HL-60 (cell line): ENCODE measurements at places on chromosomes 3 and 15.

GRCh38 chr3:99562990-99563607 lies 75.3 kb upstream of the COL8A1 start:
- DNase-seq = no peak

DNA sequence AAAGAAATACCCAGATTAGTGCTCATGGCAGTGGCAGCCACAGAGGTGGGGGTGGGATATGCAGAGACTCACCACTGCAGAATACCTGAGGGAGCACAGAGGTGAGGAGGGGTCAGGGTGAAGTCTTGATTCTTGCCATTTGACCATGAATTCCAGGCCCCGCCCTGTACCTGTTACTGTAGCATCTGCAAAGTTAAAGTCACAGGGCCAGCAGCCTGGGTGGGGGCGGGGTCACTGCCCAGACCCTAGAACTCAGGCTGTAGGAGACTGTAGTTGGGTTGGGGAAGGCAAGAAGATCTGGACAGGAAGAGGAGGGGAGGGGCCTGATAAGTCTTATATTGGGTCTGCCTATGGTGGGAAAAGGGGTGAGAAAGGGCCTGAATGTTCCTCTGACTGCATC lies 14.5 kb downstream of the CCDC71 start:
- DNase-seq = no peak

- no peak for DNase-seq
Observed at GRCh38 chr3:8256441-8257071, 245.1 kb upstream of the LMCD1 start.

- no peak for DNase-seq
Observed at GRCh38 chr3:195209847-195210265, 61.1 kb downstream of the XXYLT1 start.

DNA sequence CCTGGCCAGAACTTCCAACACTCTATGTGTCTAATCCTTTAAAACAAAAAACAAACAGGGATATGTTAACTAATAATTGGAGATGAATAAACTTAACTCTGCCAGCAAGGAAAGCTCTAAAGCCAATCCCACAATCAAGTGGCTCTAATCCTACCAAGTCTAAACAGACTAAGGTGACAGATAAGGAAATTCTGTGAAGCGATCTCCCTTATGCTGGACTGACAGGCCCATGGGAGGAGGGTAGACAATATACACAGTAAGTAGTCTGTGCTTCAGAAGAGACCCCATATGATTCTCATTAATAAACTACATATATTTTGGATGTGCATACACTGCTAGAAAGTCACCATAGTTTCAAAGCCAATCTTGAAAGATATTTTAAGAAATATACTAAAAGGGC lies 10.1 kb downstream of the VPS13C start:
- no peak for DNase-seq

DNA sequence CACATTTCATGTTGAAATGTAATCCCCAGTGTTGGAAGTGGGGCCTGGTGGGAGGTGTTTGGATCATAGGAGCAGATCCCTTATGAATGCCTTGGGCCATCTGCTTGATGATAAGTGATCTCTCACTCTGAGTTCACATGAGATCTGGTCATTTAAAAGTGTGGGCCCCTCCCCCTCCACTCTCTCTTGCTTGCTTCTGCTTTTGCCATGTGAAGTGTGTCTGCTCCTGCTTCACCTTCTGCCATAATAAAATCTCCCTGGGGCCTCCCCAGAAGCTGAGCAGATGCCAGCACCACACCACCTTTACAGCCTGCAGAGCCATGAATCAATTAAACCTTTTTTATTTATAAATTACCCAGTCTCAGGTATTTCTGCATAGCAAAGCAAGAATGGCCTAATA lies 14.2 kb upstream of the CD200R1L start:
- no peak for DNase-seq

GRCh38 chr3:158488670-158489069 lies 82.3 kb upstream of the MLF1 start:
- DNase-seq = no peak

GRCh38 chr3:172321035-172321434 lies 127.2 kb downstream of the GHSR start:
- DNase-seq = no peak

GRCh38 chr3:150038830-150039229 lies 68.1 kb upstream of the PFN2 start:
- no peak for DNase-seq

GRCh38 chr3:117035745-117036144 lies 326.2 kb downstream of the TUSC7 start:
- DNase-seq = no peak

DNA sequence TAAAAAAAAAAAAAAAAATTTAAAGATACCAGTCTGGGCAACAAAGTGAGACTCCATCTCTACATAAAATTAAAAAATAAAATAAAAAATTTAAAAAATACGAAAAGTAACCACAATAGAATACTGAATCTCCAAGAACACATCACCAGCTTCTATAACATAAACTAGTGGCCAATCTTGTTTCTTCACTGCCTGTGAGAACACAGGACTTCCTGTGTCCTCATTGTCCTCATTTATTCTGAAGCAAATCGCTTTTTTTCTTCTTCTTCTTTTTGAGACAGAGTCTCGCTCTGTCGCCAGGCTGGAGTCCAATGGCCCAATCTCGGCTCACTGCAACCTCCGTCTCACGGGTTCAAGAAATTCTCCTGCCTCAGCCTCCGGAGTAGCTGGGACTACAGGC lies 28.6 kb upstream of the RAB7A start:
- peak; percentile 41 for DNase-seq

- DNase-seq = peak; percentile 90
Observed at GRCh38 chr3:186515125-186515524, 29.1 kb downstream of the CRYGS start.

- peak; percentile 52 for DNase-seq
Observed at GRCh38 chr3:49411535-49411967, 225 bp downstream of the RHOA start.

- no peak for DNase-seq
Observed at GRCh38 chr3:62873761-62874710, 1.2 kb downstream of the CADPS start.

DNA sequence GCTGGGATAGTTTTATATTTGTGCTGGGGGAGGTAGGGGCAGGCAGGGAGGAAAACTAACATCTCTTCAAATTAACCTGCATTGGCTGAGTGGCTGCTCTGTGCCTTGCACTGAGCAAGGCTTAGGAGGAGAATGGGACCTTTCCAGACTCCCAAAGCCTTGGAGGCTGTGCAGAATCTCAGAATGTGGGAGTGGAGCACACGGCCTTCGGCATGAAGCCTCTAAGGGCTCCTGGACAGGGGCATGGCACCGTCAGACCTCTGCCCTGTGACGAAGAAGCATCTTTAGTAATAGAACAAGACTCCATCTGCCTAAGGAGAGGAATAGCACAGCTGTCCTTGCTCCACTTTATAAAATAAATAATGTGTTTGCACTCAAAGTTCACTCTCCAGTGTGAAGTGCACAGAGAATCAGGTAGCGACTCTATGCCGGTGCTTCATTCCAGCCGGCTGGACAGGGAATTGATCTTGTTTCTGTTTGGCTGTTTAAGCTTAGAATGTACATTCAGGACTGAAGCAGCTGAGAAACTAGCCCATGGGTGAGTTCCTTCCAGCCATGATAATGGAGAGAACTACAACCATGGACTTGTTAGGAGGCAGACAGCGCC lies 228.5 kb upstream of the ADAMTS9 start:
- no peak for DNase-seq

DNA sequence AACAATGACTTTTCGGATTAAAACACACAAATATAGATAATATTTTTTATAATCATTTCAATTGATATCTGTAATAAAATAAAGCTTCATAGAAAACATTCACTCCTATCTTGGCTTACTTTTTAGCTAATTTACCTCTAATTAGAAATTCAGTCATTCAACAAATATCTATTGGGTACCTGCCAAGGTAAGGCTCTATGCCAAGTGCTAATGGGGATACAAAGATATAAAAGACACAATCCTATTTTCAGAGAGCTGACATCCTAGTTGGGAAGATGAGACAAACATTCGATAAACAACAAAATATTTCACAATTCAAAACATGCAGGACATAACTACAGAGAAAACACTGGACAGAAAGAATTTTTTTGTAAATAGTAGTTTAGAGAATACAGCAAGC lies 63.3 kb downstream of the ULK4 start:
- no peak for DNase-seq

DNA sequence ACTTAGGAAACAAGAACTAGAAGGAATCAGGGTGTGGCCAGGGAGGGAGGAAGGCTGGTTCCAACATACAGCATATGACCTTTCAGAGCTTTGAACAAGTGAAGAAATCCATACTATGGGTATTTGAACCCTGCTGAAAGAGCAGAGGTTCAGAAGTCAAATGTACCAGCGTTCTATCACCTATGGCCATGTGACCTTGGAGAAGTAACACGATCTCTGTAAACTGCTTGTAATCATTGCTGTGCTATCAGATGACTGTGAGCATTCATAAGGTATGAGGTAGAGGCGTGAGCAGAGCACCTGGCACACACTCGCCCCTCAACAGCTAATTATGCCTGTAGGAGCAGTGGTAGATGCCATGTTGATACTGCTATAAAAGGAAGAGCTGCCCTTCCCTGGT lies 55.2 kb downstream of the KLHL6 start:
- DNase-seq = no peak

- DNase-seq = no peak
Observed at GRCh38 chr3:47456984-47457383, 18.8 kb downstream of the SCAP start.

DNA sequence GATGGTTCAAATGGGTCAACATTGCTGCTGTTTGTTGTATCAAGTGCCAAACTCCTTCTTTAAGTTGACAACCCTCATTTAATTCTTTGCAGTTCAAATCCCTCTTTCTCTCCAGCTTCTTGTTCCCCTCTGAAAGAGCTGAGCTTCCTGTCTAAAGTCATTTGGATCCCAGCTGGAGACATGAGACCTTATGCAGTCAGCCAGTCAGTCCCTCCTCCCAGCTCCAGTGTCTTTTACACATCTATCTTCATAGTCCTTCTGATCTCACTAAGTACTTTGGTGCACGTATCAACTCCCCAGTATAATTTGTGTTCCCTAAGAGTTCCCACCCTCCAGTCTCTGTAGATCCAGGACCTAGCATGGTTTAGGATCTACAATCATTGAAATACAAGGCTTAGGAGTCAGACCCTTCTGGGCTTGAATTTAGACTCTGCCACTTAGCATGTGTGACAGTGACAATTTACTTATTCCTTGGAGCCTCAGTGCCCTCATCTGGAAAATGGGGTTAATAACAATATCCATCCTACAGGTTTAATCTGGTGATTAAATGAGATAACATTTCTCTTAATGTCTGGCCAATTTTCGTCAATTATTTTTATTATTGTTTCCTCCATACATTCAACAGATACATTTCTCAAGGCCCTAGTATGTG lies 102.8 kb upstream of the SEMA6D start:
- DNase-seq = no peak

DNA sequence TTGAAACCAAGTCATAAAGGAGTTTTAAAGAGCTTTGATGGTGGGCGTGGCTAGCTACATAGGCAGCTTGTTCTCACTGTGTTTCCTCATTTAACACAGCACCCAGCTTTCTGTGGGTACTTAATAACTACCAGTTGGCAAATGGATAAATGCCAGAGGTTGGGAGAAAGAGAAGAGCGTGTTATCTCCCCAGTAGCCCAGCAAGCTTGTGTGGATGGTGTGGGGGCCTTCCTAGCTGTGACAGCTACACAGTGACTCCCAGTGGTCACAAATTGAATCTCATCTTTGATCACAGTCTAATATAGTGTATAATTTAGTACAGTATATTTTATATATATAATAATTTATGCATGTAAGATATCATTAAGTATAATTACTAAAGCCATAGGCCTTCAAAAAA lies 984.1 kb downstream of the EPHA3 start:
- peak; percentile 1 for DNase-seq

- no peak for DNase-seq
Observed at GRCh38 chr3:99872923-99873254, 55.2 kb downstream of the CMSS1 start.

DNA sequence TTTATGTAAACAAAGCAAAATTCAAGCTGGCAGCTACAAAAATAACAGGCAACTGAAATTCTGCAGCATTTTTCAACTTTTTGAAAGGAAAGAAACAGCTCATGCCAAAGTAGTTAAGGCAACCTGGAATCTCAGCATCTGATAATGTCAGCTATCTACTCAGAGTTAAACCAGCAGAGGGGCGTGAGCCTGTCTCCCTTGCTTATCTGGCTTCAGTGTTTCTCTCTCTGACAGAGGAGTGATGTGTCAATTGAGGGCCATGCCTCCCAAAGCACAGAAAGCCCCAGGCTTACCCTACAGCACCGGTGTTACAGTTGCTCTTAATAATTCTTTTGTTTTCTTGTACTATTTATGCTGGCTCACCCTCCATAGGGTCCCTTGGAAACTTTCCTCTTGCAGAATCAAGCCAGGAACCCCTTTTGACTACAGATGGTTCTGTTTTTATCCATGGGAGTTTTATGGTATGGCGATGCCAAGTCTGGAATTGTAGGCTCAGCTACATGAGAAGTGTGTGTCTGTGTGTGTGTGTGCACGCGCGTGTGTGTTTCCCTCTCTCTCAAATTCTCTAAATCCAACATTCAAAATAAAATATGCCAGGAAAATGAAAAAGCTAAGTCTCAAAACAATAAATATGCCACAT lies 7.3 kb downstream of the TMEM212 start:
- no peak for DNase-seq

DNA sequence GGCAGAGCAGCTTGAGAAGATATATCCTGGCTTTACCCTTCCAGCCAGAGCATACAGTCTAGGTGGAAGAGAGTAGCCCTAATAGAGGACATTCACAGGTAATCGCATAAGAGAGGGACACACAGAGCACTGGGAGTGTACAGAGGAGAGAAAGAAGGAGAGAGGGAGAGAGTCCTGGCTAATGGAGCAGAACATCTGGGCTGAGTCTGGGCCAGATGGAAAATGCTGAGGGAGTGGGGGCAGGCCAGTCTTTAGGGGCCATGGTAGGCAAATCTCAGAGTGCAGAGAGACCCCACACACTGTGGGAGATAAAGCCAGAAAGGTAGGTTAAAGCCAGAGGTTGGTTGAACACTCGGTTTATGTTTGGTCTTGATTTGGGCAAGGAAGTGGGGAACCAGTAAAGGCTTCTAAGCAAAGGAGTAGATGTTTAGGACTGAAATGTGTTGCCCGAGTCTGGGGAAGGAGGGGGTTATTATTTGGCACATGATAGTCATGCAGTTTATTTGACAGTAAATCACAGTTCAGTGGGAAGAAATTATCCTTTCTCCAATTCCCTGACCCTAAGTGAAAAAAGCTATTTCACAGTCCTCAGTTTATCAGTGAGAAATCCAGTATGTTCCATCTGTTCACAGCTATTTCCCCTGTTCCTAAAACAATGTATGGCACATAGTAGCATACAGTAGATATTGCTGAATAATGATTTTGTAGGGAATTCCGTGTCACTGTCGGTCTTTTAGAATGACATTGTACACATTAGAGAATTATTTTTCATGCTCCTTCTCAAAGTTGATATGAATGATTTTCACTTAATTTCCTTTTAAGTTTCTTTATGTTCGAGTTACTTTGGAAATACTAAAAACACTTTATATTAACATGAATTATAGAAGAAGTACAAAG lies 45.7 kb downstream of the PDHB start:
- DNase-seq = no peak

DNA sequence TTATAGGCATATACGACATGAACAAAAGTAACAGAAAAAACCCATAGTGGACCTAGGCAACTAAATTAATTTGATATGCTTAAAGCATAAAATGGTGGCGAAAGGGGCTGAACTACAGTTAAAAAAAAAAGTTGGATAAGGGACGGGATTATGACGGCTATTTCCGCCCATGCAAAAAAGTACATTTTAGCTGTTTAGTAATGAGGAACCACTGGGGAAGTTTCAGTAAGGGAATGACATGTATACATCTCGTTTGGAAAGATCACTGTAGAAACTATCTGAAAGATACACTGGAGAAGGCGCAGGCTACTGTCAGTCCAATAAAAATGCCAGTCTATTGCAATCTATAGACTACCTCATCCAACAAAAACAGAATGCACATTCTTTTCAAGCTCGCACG lies 65.6 kb downstream of the ZNF148 start:
- no peak for DNase-seq
